ENCODE measurements at places on chromosomes 12 and 14.

GRCh38 chr14:104925214-104925854 lies 655 bp downstream of the PLD4 start:
- no peak for DNase-seq

GRCh38 chr14:90969531-90970166 lies 90.8 kb downstream of the RPS6KA5 start:
- DNase-seq = no peak

DNA sequence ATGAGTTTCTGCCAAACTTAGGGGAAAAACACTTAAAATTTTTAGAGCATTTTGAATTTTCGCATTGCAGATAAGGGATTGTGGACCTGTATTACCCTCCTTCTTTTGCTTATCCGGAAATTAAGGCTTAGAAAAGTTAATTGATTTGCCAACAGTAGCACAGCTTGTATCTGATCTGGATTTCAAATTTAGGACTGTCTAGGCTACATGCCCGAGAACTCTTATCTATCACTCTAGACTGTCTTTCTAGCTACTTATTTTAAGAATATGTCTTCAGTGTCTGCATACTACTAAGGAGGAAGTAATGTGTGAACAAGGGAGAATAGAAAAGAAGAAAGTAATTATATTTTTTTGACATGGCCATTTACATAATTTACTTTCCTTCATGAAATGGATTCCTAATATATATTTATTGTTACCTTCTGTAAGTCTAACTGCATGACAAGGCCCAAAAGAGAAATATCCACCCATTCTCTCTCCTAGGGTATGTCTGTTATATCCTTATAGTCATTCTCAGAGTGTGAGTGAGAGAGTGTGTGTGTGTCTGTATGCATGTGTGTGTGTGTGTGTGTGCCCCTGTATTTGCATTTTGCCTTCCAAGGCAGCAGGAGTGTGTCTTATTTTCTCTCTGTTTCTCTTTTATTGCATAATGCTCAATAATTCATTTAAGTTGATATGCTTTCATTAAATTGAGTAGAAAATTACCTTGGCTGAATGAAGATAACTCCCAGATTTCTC lies 132.1 kb downstream of the SLC5A8 start:
- no peak for DNase-seq

DNA sequence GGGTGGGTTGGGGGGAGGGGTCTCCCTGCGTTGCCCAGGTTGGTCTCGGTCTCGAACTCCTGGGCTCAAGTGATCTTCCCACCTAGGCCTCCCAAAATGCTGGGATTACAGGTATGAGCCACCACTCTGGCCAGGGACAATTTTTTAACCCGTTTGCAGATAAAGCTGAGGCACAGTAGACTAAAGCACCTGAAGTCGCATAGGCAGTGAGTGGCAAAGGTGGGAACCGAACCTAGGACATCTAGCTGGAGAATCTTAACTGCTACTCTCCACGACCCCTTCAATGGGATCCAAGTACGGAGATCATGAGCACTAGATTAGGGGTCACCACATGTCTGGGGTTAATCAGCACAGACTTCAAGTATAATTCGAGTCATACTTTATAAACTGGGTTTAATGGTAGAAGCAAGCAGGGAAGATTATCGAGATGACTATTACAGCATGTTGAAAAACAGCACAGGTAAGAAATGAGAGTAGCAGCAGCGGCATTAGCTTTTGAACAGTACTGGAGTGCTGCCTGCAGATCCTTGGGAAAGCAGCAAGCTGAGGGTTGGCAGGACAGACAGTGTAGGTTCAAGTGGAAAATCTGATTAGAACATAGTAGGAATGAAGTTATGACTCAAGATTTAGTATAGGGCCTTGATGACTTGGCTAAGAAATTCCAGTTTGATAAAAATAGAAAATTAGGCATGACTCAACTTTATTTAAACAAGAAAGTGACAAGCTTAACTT lies 23.9 kb downstream of the NID2 start:
- DNase-seq = no peak

GRCh38 chr14:103113774-103114173 lies 9.5 kb upstream of the TNFAIP2 start:
- DNase-seq = no peak

DNA sequence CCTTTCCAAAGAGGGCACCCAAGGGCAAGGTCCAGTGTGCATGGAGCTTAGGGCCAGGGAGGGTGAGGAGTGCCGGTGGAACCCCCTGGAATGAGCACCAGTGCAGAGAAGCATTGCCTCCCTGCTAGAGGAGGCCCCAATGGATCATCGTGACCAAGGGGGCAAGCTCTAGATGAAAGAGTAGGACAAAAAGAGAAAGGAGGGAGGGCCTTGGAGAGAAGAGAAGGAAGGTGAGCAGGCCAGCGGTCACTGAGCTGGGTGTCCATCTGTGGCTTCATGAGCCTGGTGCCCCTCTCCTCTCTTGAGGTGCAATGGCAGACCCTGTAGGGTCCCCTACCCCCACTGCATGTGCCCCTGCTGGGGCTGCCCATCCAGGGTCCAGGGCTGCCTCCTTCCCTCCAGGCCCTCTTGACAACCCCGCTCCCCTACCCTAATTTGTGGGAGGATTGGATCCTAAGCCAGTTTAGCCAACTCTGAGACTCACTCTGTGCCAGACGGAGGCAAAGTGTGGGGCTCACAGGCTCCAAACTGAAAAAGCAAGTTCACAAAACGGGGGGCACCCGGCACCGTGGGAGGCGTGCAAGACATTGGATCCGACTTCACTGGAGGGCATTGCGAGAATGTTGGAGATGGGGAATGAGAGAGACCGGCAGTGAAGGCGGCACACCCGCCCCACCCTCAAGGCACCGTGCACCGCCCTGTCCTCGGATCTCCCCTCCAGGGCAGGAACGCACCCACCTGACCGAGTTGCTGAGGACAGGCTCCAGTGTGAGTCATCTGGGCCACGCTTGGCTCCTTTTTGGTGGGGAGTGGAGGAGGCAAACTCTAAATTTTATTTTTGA lies 207.5 kb downstream of the KIF26A start:
- DNase-seq = no peak

DNA sequence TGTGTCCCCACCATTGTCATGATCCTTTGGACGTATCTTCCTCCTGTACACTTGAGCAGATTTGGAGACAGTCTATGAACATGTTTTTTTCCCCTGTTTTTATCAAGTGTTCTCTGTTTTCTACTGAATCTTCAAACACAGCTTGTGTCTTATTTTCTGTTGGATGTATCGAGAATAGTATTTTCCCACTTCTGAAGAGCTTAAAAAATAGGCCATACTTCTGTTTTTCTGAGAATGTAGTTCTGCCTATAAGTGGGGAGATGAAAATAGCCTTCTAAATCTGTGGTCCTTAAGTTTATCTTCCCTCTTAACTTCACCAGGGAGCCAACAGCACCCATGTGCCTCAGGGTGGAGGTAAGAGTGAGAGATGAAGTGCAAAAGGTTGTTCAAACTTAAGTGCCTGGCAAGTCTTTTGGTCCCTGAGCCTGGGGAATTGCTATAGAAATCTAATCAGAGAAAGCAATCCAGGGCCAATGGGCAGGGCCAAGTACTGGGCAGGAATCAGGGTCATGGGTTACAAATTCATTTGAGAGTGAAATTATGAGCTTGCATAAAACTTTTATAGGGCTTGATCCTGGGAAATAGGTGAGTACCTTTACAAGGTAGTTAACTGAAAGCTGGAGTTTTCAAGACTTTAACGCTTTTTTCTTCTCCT lies 58.9 kb downstream of the ARF6 start:
- no peak for DNase-seq

GRCh38 chr12:131766382-131767107 lies 55.7 kb downstream of the SFSWAP start:
- DNase-seq = no peak

- no peak for DNase-seq
These were observed 459 bp downstream of the PPFIBP1 start for GRCh38 chr12:27524494-27524835.

GRCh38 chr14:105882626-105883025 lies 356.2 kb downstream of the TMEM121 start:
- DNase-seq = no peak

DNA sequence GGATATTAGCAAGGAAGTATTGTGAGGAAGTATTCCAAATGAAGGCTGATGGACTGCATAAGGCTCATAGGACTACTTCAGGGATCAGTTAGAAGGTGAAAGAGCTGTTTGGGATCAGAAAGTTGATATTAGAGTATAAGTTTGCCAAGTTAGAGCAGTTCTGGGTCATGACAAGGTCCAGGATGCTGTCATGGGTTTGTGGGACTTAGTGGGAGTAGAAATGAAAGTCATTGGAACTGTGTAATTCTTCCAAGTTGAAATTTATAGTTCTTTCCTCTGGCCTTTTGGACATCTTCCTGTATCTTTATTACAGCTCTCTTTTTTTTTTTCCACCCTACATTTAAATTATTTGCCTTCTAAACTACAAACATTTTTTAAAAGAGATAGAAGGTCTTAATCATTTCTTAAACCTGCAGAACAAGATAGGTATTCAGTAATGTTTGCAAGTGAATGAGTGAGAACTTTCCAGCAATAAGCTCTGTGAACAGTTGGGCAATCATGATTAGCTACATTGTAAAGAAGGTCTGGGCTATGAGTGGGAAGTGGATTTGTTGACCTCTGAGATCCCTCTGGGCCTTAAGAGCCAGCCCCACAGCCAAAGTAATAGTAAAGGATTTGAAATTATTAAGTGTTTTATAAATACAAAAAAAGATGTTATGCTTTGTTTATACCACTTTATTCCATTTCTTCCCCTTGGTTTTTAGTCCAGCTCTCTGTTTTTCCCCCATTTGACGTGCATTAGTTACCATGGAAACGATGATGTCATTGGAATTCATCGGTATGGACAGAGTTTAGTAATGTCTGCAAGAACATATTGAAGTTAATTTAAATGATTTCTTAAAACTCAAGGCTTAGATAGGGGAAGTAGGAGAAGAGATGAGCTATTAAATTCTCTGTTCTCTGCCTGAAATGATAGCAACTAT lies 247.9 kb upstream of the ARHGAP5 start:
- DNase-seq = no peak

DNA sequence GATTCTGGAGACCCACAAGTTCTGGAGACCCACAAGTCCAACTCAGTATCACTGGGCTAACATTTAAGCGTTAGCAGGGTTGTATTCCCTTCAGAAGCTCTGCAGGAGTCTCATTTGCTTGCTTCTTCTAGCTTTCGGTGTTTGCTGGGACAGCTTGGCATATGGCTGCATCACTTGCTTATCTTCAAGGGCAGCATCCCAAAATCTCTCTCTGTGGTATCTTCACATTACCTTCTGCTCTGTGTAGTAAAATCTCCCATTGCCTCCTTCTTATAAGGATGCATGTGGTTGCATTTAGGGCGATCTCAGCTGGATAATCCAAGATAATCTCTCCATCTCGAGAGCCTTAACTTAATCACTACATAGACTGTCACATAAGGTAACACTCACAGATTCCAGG lies 7.3 kb upstream of the CNTN1 start:
- no peak for DNase-seq

GRCh38 chr12:6925540-6926279 lies 2.0 kb upstream of the ATN1 start:
- DNase-seq = peak; percentile 61

DNA sequence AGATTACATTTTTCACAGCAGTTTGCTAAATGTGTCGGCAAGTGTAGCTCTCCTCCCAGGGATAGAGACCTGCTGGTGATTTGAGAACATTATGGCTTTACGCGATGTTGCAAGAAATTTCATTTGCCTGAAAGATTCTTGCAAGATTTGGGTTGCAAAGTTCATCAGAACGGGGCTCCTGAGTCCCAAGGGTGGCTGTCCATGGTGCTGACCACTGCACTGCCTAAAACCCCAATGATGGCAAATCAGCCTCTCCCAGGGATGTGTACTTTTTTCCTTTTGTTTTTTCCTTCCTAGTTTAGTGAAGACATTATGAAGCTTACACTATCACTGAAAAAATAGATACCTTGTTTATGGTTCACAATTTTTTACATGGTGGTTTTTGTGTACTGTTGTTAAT lies 85.4 kb downstream of the WSCD2 start:
- no peak for DNase-seq

- DNase-seq = no peak
These were observed 1216.4 kb upstream of the USP15 start for GRCh38 chr12:61043838-61044237.

DNA sequence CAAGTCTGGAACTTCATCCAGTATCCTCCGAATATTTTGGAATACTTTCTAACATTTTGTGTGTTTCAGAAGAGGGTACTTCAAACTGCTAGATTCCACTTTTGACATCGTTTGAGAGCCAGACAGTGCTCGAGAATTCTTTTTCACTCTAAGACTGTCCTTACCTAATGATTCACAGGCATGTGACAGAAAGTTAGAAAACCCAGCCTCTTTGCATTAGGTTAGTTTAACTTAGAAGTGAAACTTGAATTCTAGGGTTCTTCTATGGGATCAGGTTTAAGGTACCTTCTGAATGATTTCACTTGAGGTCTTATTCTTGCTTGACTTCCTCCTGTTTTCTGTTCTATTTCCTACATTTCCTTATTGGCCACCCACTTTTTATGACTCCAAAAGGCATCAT lies 431.8 kb downstream of the SLC6A15 start:
- no peak for DNase-seq

DNA sequence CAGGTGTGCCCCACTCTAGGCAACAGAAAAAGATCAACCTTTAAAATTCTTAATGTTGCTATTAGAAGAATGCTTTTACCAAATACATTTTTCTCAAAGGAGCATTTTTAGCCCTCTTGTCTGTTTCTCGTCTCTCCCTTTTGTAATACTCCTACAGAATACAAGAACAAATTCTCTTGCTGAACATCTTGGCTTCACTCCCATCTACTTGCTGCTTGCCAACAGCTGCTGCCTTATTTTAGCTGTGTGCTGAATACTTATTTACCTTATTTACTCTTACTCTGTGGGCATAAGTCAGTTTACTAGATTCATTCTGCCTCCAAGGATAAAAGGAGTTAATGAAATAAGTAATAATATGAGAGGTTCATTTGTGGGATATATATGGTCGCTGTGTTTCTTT lies 70.8 kb downstream of the POLR3B start:
- no peak for DNase-seq

DNA sequence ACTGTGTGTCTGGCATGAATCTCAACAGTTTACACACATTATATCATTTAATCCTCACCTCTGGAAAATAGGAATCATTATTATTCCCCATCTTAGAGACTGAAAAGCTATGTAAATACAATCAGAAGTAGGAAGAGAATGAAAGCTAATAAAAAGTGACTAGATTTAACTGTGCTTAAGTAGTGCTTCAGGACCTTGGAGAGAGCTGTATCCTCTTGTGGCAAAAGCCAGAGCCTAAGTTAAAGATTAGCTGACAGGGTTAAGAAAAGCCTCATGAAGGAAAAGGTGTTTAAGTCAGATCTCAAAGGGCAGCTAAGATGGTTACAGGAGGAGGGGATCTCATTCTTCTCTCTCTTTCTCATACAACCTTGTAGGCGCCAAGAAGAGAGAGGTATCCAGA lies 65.3 kb upstream of the TMEM233 start:
- DNase-seq = no peak
